NCI-H2029 treated with DMSO at 0.1 percent for 48 hours (cell line): ENCODE measurements at places on chromosomes 2 and 18.

DNA sequence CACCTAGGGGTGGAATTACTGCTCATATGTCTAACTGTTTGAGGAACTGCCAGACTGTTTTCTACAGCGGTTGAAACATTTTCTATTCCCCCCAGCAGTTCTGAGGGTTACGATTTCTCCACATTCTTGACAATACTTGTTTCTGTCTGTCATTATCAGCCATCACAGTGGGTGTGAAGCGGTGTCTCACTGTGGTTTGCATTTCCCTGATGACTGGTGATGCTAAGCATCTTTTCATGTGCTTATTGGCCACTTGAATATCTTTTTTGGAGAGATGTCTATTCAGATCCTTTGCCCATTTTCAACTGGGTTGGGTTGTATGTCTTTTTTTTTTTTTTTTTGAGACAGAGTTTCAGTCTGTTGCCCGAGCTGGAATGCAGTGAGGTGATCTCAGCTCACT is 63.0 kb downstream of the ADNP2 start:
- DNase-seq = no peak

GRCh38 chr2:42217307-42217706 is 48.2 kb downstream of the EML4 start:
- no peak for DNase-seq

DNA sequence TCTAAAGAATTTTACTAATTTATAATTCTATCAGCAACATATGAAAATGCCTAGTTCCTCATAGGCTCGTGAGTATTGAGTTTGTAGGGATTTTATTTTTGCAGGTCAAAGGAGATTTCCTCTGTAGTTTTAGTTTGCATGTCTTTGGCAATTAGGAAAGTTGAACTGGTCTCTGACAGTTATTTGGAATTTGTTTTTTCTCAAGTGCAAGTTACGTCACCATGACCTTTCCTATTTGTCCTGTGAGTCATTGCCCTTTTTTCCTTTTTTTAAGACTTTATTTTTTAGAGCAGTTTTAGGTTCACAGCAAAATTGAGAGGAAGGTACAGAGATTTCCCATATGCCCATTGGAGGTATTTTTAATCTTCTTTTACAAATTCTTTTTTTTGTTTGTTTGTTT is 29.0 kb downstream of the RAMP1 start:
- DNase-seq = no peak

GRCh38 chr2:10413991-10414451 is 34.1 kb downstream of the ODC1 start:
- no peak for DNase-seq

DNA sequence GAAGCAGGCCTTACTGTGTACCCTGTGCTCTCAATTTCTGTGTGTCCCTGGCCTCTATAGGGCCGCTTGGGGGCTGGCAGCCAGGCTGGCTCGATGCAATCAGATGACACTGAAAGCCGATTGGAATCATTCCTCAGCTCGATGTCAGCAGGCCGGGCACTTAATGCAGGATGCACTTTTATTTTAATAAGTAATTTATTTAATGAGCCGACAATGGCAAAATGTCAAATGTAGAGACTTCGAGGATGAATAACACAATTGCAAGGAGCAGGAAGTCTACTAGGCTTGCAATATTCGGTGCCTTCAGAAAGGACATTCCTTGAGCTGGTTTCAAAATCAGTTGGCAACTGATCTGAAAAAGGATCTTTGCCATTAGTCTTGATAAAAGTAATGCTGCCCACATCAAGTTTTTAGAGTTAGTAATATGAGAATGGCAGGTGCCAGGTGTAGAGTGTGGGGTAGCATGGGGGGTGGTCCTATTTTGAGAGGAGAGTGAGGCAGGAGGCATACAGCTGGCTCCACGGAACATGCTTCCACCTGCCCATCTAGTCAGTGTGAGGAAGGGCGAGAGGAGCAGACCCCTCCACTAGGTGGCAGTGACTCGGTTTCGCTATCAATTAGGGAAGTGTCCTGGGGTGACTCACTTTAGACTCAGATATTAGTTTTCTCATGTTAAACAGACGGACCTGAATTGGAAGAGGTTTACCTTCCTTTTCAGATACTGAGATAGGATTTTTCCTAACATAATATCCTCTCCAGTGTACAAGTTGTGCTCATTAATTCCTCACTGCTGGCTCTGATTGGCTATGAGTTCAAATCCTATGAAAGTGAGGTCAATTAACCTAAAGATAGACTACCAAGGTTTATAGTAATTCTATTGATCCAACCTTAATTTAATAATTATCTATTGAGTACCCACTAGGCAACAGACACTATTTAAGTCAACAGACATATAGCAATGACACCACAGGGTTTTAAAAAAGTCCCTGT is 80.9 kb downstream of the NABP1 start:
- DNase-seq = no peak

DNA sequence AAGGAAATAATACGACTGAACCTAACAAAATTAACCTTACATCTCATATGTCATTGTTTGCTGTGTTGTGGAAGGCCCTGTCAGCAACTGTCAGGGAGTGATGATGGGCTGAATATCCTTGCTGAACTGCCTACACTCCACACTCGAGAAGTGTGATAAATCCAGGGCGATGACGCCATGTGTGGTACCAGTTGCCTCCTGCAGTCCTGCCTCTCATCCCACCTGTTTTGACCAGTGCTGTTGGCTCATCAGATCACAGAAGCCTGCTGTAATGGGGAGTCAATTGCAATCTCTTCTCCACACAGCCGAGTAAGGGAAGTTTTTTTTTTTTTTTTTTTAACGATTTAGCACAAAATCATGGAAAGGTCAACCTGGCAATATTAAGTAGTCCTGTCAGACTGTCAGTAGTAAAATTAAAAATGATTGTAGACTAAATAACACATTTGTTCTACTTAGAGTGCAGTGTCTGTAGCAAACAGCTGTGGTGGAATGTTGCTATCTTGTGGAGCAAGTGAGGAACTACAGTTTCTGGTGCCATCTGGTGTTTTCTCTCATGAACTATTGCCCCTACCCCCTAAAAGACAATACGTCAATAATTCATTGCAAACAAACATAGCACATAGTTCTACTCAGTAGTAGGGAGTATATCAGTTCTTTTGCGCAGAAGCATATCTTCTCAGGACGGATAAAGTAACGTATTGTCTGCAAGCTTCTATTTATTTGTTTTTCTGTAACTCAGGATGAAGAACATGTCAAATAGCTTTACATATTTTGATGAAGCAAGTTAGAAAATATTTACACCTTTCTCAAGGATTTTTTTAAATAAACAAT is 347.6 kb downstream of the CTNNA2 start:
- DNase-seq = no peak

DNA sequence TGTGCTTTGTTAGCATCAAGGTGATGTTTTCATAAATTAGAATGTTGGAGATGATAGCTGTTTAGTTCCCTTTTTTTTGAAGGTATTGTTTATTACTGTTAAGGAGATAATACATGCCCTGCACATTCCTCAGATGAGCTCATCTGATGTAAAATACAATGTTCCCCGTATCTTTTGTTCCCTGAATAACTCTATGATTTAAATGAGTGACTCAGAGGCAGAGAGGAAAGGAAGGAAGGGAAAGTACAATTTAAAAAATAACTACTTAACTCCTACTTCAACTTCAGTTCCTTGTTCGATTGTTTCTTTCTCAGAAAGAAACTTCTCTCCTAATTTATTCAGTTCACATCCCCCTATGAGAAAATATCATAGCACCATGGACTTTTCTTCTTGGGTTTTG is 208.7 kb downstream of the KCNE4 start:
- DNase-seq = no peak

DNA sequence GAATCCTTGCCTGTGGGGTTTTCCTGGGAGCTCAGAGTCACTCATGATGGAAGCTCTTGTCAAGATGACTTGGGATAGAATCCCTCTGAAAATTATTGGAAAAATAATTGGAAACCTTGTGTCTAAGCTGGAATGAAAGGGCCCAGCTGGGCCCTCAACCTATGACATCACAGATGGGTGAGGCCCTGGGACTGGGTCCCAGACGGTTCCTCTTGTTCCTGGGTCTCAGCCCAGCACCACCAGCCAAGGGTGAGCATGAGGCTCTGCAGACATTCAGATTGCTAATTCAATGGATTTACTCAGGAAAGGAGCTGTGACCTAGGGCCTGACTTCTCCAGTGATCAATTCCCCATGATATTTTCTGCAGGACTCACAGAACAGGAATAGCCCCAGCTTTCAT is 188.3 kb upstream of the MYT1L start:
- no peak for DNase-seq
